ENCODE measurements at places on chromosomes 16 and 17.

- DNase-seq, result no peak
Measured at GRCh38 chr16:82219298-82219697, 49.3 kb upstream of the MPHOSPH6 start.

DNA sequence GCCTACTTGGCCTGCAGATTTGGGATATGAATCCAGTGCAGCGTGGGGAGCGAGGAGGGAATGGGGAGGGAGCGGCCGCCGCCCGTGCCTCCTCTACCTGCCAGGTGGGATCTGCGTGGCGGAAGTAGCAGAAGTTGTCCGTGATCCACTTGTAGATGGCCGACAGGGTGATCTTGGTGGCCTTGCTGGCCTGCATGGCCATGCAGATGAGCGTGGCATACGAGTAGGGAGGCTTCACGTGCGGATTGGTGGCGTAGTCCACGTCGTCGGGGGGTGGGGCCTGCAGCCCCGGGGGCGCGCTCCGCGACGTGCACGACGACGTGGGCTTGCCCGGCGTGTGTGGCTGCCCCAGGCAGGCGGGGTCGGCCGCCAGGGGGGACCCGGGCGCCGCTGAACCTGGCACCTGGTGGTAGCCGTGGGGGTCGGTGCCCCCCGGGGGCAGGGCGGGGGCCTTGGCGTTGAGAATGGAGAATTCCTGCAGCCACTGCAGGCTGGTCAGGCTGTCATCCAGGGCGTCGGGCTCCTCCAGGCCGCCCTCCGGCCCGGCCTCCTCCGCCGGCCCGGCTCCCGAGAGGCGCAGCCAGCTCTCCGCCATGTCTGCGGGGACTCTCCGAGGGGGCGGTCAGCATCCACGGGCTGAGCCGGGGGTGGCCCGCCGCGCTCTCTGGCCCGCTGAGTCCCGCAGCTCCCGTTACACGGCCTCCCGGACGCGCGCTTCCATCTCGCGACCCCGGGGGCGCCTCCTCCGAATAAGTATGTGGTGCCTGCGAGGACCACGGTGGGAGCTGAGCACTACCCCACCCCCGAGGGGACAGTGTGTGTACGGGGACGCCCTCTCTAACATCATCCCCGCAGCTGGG is 1.0 kb downstream of the FOXJ1 start:
- DNase-seq, result no peak

DNA sequence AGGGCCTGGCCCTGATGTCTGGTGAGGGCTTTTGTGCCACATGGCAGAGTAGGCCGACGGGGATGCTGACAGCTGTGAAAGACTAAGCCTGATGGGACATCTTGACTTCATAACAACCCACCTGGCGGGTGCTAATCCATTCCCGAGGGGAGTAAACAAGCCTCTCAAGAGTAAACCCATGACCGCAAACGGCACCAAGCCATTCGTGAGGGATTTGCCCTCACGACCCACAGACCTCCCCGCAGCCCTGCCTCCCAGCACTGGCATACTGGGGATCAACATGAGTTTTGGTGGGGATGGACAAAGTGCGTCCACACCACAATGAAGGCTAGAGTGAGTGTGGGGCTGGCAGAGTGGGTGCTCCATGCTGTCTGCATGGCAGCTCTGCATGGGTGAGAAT is 11.7 kb downstream of the RNF213 start:
- DNase-seq, result no peak

GRCh38 chr16:930076-930475 is 40.7 kb downstream of the LMF1 start:
- no peak for DNase-seq

DNA sequence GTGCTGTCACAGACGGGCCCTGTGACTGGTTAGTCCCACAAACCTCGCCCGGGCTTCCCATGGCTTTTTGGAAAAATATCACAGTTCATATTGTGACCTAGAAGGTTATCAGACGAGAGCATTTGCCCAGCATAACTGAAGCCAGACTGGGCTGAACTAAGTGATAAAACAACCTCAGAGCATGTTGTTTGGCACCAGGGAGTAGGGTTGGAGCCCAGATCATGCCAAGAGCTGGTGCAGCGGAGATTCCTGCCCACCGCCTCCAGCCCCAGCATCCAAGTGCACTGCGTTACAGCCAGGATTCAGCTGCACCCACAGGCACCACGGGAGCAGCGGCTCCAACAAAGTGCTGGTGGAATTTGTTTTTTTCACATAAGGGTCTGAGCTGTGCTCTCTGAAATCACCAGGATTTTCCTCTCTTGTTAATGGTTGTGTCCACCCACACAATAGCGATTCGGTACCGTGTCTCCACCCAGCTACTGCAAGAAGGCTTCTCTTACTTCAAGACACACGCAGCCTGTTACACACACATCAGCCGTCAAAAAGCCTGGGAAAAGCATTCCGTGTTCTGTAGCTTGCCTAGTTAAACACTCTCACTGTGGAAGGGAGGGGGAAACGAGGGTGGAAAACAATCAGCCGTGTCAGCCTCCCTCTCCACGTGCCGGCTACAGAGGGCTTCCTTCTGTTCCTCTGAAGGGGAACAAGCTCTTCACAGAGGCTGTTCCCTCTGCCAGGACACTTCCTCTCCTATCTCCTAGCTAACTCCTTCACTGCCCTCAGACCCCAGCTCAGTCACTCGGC is 273.8 kb downstream of the C16orf95 start:
- no peak for DNase-seq
